Activated T-cell treated with anti-CD3 and anti-CD28 coated beads, Interleukin-2, amount 50 U/mL, for 1 hour (primary cell): ENCODE measurements at places on chromosomes 6 and 20.

GRCh38 chr6:121652726-121653623 is 217.5 kb downstream of the GJA1 start:
- no peak for DNase-seq

DNA sequence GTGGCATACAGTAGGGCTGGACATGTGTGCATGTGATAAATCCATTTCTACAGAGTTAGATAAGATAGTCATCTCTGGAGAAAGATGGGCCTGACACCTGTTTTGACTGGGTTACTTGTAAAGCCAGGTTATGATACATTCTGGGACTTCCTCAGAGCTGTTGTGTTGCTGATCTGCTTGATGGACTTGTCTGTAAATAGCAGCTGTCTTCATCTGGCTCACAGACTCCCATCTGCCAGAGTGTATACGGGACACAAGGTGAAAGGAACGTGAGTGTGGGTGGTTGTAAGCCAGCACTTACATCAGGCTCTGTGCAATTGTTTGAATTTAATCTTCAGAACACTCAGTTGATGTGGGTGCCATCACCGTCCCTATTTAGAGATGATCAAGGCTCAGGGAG is 49.8 kb downstream of the ZDHHC14 start:
- DNase-seq: no peak

GRCh38 chr20:53623454-53624211 is 30.0 kb upstream of the ZNF217 start:
- DNase-seq: peak; percentile 36

GRCh38 chr20:49914310-49915117 is 815 bp downstream of the SPATA2 start:
- DNase-seq: no peak

GRCh38 chr20:22604815-22605214 is 20.4 kb upstream of the FOXA2 start:
- no peak for DNase-seq

DNA sequence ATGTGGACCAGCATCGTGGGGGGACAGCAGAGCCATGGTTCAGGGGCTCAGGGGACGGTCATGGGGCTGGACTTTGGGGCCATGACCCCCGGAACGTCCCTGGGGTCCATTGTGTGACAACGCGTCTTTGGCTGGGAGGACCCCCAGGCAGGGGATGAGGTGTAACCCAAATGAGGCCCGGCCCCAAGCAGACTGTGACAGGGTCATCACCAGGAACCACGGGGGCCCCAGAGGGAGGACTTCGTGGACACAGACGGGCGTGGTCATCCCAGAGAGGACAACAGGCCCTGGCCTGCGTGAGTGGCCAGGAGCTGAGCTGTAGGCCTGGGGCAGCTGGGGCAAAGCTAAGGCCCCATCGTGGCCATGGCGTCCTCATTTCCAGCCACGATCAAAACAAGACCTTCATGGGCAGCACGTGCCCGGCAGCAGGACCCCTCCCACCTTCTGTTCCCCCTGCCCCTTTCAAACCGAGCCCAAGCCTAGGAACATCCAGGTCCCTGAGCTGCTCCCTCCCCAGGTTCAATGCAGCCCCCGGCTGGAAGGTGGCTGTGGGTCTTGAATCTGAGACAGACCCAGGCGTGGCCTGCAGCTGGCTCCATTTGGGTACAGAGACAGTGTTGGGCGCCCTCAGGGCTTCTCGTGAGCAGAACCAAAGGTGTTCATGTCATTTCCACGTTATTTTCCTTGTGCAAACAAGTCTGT is 187.8 kb downstream of the TAF4 start:
- no peak for DNase-seq

DNA sequence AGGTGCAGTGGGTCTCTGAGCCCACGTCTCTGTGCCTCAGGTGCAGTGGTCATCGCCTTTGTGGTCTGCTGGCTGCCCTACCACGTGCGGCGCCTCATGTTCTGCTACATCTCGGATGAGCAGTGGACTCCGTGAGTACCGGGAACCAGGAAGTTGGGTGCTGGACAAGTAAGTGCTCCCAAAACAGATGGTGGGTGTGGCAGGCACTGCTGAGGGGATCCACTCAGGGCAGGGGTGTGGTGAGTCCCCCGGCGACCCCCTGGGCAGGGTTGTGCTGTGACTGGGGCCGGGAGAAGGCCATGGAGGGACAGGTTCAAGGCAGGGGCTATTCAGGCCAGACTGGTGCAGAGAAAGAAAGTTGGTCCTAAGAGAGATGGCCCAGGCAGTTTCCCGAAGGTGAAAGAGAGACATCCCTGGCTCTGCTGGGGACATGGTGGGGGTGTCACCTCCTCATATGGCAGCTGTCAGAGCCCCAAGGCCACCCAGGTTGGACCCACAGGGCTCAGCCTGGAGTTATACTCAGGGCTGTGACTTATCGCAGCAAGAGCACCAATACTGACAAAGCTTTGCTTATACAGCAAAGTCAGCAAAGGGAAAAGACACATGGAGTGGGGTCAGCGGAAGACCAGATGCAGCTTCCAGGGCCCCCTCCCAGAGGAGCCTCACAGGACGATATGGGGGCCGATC is 37.9 kb upstream of the MRGBP start:
- no peak for DNase-seq

GRCh38 chr20:37273988-37274387 is 12.4 kb upstream of the GHRH start:
- no peak for DNase-seq

- peak; percentile 65 for DNase-seq
Measured at GRCh38 chr6:25490018-25490801, 161.8 kb upstream of the SCGN start.

DNA sequence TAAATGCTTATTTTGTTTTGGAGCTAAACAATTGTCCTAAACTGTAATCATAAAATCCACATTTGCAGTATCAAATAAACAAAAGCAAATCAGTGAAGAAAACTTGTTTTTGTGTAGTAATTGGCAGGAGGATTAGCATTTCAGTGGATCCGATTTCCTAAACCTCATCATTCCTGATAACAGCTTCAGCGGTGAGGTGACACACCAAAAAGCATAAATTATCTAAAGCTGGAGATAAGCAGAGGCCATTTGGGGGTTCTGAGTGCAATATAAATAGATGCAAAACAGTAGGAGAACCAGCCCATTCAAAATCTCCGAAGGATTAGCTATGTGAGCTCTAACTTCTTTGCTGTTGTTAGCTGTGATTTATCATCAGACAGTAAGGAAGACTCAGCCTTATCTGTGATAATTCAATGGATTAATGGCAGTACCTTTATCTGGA is 235.8 kb downstream of the EPHA7 start:
- no peak for DNase-seq

DNA sequence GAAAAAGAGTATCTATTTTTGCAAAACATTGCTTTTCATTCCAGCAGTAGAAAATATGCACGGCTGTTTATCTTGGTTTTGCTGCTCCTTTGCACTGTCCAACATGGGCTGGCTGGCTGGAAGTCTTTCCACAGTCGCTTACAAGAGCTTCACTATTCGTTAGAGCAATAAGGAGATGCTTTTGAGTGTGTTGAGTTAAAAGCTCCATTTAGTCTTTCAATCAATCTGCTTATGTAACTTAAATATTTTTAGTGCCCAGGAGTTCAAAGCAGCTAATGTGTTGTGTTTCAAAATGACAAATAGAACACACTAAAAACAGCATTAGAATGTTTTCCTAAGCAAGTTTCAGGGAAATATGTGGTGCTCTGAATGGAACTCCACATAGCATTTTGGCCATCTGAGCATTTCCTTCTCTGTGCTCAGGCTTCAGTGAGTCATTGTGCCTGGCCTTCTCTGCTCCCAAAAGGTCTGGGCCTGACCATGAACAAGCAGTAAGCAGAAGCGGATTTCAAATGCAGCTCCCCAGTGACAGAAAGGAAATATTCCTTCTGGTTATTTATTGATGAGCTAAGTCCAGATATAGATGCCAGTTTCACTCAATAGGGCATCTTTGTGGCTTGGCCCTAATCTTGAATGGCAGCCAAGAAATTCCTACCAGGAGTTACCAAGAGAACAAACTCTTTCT is 580.3 kb downstream of the TENT5A start:
- no peak for DNase-seq

GRCh38 chr20:50274570-50275430 is 84.2 kb downstream of the CEBPB start:
- no peak for DNase-seq

DNA sequence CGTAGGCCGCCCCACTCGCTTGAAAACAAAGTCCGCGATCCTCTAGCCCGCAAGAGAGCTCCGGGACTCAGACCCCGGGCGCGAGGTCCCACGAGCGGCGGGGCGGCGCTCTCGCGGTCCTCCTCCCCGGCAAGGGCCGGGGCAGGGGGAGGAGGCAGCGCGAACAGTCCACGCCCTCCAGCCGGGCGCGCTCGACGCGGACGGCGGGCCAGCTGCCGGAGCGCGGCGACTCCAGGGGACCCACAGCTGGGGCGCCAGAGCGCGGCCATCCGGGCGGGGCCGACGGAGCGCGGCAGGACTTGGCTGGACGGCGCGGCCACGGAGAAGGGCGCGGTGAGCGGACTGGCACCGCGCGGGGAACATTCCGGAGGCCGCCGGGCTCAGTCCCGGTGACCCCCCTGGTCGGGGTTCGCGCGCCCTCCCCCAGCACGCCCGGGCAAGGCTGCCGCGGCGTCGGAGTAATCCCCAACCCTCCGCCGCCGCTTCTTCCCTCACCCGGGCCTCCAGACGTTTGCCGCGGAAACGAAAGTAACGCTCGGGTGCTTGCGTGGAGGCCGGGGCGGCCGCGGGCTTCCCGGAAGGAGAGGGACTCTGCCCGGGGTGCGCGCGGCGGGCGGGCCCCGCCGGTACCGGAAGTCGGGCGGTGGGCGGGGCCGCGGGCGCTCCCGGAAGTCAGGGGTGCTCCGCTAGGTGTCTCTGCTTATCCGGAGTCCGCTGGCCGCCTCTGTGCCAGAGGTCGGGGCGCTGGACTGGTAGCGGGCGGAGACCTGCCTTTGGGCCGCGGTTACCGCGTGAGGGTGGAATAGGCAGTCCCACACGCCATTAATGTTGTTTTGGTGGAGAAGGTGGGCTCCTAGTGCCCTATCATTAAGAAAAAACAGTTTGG is at the start of gene RIPK1:
TSS of gene RIPK1 (plus strand) at position 166 of the 886 bp plus-strand sequence. CDS start 8,330 bp downstream, outside the sequence.
- peak; percentile 95 for DNase-seq

- DNase-seq: no peak
Measured at GRCh38 chr6:74249658-74250057, 553.7 kb downstream of the CD109 start.

GRCh38 chr20:41669708-41670263 is 51.6 kb upstream of the CHD6 start:
- DNase-seq: no peak

- DNase-seq: peak; percentile 49
Measured at GRCh38 chr6:137497721-137498463, 3.7 kb upstream of the OLIG3 start.

GRCh38 chr6:37741757-37742400 is 44.2 kb upstream of the MDGA1 start:
- DNase-seq: no peak

DNA sequence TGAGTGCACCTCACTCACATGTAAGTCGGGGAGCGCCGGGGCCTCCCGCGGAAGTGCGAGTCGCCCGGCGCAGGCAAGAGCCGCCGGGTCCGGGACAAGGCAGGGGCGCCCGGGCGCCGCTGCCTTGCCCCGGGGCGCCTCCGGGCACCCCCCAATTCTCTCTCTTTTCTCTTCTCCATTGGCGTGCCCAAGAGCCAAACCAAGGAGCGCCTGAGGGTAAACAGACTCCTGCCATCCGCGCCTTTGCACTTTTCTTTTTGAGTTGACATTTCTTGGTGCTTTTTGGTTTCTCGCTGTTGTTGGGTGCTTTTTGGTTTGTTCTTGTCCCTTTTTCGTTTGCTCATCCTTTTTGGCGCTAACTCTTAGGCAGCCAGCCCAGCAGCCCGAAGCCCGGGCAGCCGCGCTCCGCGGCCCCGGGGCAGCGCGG is 36.8 kb downstream of the GNAS start:
- no peak for DNase-seq

GRCh38 chr6:119129968-119130484 is 51.6 kb upstream of the FAM184A start:
- DNase-seq: no peak

GRCh38 chr20:36010825-36011224 is 42.4 kb downstream of the CNBD2 start:
- DNase-seq: no peak

GRCh38 chr6:99330159-99330558 is 19.3 kb downstream of the FAXC start:
- peak; percentile 23 for DNase-seq

DNA sequence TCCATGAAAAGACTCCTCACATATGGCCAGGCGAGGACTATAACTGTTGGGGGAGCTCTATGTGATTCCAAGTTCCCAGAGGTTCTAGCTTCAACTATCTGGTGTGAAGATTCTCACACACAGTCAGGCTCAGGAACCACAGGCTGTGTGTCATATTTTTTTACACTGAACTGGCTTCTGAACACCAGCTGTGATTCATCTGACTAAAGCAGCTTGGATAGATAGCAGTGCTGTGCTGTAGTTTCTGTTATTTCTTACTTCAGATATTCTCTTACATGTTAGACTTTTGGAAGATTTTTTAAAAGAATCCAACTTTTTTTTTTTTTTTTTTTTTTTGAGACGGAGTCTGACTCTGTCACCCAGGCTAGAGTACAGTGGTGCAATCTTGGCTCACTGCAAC is 140.7 kb upstream of the MCHR2 start:
- no peak for DNase-seq

GRCh38 chr6:50717734-50718457 is 4.6 kb downstream of the TFAP2D start:
- DNase-seq: no peak

DNA sequence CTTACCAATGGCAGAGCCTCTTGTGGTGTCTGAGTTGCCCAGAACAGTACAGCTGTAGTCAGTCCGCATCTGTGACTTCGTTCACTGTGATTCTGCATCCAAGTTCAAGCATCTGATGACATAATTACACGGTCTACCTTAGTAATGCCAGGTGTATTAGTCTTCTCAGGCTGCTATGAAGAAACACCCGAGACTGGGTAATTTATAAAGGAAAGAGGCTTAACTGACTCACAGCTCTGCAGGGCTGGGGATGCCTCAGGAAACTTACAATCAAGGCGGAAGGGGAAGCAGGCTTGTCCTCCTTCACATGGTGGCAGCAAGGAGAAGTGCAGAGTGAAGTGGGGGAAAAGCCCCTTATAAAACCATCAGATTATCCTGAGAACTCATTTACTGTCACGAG is 163.9 kb upstream of the SULF2 start:
- DNase-seq: no peak

DNA sequence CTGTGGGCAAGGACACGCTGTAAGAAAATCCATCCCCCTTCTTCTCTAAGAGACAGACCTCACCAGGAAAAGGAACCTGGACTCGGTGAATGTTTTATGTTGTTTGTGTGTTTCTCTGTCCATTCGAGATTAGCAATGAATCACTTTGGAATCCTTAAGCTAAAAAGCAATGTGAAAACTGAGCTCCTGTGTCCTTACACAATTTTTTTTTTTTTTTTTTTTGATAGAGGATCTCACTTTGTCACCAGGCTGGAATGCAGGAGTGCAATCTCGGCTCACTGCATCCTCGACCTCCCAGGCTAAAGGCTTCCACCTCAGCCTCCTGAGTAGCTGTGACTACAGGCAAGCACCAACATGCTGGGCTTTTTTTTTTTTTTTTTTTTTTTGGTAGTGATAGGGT is 32.1 kb downstream of the BFSP1 start:
- no peak for DNase-seq

DNA sequence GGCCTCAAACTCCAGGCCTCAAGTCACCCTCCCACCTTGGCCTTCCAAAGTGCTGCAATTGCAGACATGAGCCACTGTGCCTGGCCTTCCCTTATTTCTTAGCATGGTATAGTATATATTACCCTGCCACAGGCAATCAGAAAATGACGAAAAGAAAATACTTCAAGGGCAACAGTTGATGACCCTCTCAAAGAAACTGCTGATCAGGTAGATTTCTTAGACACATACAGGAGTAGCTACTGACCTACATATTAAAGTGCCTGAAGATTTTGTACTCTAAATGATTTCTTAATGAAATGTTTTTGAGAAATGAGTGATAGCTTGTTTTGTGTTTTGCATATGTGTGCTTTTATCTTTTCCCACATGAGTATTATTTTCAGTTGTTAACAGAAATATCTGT is 4.6 kb downstream of the SLC35F1 start:
- no peak for DNase-seq
